ENCODE measurements at places on chromosomes 2 and 18.

- DNase-seq = no peak
These were observed 110.0 kb downstream of the TRIB2 start for GRCh38 chr2:12826781-12827180.

DNA sequence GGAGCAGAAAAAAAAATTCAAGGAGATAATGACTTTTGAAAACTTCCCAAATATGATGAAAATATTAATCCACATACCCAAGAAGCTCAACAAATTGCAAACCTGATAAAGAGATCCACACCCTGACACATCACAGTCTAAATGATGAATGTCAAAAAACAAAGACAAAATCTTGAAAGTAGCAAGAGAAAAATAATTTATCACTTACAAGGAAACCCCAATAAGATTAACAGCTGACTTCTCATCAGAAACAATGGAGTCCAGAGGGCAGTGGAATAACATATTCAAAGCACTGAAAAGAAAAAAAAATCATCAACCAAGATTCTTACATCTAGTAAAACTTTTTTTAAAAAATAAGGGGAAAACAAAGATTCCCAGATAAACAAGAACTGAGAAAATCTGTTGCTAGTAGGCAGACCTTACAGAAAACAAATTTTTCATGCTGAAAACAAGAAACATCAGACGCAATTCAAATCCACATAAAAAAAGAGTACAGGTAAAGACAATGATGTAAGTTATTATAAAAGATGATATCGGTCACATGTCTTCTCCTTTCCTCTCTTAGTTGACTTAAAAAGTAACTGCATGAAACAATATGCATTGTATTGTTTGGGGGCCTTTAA, 21.3 kb downstream of the SLC66A2 start:
- peak; percentile 43 for DNase-seq

GRCh38 chr2:98346311-98347236, at the start of gene CNGA3:
TSS of gene CNGA3 (plus strand) at chr2:98346456. CDS start at chr2:98369976, 23,520 bp downstream.
- DNase-seq = no peak

- no peak for DNase-seq
These were observed 168.6 kb downstream of the INHBB start for GRCh38 chr2:120514521-120514920.

DNA sequence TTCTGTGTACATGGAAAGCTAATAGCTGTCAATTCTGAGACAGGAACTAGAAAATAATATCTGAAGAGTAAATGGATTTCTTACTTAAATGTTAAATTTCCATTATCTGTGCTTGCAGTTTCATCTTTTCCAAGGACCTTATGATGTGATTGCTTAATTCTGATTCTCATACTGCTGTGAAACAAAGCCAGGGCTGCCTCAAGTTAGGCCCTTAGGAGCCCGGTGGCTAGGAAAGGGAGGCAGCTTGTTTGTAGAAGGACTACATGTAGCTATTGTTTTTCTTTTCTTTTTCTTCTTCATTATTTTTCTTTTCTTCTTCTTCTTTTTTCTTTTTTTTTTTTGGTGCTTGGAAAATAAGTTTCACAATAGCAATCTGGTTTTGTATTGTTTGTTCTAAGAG, 50.5 kb downstream of the XRCC5 start:
- no peak for DNase-seq

GRCh38 chr2:37839991-37840390, 85.1 kb upstream of the RMDN2 start:
- DNase-seq = no peak

DNA sequence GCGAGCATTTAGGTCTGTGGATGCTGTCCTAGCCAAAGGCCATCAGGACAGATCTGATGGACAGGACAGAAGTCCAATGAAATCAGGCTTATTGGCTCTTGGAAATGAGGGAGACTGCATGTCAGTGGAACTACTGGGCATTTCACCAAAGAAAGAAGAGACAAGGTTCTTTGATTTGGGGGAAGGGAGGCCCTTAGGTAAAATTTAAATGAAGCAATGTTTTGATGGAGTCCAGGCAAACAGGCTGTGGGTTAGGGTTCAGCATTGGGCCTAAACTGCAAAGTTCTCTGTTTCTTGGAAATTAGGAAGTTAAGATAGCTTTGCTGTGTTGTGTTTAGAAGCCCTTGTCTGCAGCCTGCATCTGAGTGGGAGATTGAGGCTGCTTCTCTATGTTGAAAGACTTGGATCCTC, 31.6 kb upstream of the RNF149 start:
- no peak for DNase-seq

GRCh38 chr2:187577310-187577709, 23.1 kb upstream of the TFPI start:
- DNase-seq = no peak

DNA sequence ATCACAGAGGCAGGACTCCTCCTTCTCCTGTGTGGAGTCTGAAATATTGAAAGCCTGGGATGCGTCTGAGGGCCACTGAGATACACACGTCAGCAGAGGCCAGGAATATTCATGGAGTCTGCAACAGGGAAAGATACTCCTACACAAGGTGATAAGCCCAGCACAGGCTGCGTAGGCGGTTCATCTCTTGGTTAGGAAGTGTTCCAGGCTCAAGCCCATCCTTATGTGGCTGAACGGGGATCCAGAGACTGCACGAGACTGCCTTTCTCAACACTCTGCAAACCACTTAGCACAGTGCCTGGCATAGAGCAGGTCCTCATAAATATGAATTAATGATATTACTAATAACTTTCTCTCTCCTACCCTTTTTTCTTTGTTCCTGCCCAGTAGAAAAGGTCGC, 29.2 kb upstream of the AGPS start:
- no peak for DNase-seq

- no peak for DNase-seq
These were observed 37.0 kb downstream of the STAT4 start for GRCh38 chr2:191113761-191114160.

DNA sequence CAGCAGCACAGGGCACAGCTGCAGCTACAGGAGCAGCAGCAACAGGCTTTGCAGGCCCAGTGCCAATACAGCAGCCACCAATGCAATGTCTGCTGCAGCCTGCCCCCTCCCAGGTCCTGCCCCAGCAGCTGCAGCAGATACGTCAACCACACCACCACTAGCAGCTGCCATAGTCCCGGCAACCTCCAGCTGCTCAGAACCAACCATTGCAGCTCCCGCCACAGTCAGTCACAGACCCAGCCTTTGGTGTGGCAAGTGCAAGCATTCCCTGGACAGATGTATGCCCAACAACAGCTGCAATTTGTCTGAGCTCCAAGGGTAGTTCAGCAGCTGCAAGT, 53.3 kb upstream of the TUBA3E start:
- no peak for DNase-seq

DNA sequence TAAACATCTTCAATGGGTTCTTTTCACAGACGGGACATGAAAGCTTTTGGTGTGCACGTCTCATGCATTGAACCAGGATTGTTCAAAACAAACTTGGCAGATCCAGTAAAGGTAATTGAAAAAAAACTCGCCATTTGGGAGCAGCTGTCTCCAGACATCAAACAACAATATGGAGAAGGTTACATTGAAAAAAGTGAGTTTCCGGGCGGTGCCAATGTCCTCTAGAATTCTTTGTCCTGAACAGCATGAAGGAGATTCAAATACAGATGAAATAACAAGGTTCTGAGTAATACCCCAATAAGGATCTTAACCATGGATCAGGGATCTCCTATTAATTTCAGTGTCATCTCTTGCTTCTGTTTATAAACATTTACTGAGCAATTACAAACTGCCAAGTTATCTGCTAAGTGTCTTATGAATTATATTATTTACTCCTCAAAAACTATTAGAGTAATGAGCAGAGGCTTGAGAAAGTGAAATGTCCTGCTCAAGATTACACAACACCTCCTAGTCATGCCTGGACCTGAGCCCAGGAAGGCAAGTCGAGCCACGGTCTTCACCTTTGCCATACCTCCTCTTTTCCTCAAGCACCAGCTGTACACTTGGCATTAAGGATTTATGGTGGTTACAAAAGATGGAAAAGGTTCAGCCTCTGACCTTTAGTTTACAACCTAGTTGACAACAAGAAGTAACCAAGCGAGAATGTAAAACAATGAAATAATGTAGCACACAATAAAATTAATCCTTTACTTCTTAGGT, 22.6 kb downstream of the DHRS9 start:
- peak; percentile 99 for DNase-seq

DNA sequence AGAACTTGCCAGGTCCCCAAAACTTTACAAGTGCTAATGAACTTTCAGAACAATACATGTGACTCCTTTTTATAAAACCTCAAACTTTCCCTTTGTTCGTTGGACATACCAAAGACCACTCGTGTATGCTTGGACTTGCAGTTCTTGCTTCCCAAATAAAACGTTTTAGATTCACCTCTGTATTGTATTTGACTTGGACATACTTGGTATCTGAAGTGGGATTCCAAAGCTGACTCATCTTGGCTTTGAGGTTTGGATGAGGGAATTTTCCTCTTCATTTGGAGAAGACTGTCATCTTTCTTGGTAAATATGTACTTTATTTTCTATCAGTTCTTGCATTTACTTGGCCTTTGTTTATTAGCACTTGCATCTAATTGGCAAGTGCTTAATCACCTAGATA, 8.0 kb upstream of the CYB5A start:
- peak; percentile 77 for DNase-seq

GRCh38 chr2:151422917-151423439, 13.3 kb downstream of the RIF1 start:
- no peak for DNase-seq

GRCh38 chr2:36360063-36360462, 4.5 kb downstream of the CRIM1 start:
- DNase-seq = no peak

DNA sequence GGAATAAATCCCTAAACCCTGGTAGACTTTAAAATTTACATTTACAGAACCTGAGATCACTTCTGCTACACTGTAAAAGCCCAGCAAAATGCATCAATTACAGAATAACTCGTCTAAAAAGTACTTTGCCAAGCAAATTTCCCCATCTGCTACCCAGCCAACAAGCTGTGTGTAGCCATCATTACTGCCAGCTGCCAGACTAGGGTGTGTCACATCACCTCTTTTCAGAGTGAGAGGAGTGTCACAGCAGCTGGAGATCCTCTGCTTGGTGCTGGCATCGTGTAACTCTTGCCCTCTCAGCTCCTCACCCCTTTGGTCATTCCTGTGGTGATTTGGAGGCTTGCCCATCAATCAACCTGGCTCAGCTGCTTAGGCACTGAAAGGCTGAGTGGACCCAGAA, 340.4 kb upstream of the MMADHC start:
- no peak for DNase-seq

DNA sequence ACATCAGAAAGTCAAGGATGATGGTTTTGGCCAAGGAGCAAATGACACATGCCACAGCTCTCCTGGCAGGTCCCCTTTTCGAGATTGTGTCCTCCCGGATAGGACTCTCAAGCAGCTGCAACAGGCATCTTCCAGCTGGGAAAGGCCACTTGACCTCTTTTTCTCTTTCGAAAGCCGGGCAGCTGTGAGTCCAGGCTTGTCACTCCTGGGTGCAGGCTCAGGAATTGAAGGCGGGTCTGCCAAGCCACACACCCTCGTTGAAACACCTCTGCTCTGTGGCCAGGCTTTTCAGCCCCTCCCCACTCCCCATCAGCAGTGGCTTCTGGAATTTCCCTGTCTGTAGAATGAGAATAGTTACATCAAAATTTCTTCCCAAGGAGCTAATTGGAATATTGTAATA, 98.0 kb downstream of the CCDC138 start:
- DNase-seq = no peak

- no peak for DNase-seq
These were observed 181.0 kb downstream of the AFF3 start for GRCh38 chr2:99961196-99961913.

- DNase-seq = no peak
These were observed 28.4 kb downstream of the ACYP2 start for GRCh38 chr2:54143780-54144179.

- DNase-seq = no peak
These were observed 89.6 kb downstream of the MAP4K4 start for GRCh38 chr2:101787097-101787496.

DNA sequence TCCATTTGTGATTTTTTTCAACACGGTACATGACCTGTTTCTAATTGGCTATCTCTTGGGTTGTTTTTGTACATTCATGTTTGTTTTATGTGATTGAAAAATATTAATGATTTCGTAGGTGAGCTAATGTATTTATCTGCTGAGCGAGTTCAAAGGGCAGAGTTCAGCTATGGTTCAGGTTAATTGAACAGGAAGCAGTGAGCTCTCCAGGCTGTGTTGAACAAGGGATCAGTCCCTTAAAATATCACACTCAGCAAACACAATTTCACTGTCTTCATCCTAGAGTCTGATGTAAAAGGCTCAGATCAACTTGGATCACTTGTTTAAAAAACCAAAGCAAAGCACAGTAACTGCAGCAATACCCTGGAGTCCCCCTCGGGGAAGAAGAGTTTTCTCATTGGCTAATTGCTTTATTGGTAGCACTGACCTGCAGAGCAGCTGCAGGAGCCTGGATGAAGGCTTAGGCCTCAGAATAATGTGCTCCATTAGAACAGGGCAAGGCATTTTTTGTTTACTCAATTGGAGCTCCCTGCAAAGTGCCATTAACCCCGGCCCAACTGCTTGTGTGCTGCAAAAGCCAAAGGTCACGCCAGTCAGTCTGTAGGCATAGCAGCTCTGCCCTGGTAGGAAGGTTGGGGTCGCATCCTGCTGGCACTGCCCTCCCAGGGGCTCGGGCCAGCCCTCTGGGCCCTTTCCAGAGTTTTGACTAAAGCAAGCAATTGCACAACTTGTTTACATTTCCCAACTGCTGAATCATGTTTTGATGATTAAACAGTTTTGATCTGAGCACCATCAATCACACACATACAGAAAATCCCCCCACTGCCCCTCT, 10.5 kb downstream of the ONECUT2 start:
- no peak for DNase-seq

DNA sequence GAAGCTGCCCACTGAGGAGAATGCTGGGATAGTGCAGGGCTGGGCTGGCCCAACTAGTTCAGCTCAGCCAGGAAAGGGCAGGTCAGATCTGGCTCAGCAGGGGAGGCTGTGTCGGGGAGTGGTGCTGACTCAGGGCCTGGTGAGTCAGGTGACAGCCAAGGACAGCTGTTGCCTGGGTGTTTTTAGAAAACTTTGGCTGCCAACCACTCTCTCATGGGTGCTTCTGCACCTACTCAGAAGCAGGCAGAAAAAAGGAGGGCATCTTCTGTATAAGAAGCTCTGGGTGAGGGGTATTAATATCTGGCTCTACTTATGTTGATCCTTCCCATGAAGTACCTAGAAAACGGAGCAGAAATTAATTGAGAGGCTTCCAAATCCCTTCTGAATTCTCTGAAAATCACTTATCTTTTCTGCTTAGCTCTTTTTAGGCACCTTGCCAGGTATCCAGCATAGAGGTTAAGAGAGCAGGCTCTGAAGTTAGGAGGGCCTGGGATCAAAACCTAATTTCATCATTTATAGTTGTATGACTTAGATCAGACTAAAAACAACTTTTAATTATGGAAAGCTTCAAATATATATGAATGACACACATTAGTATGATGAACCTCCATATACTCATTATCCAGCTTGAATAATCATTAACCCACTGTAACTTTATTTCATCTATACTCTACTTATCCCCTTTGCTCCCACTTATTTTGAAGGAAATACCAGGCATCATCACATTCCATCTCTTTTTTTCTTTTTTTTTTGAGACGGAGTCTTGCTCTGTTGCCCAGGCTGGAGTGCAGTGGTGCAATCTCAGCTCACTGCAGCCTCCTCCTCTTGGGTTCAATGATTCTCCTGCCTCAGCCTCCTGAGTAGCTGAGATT, 15.5 kb upstream of the RAB10 start:
- peak; percentile 95 for DNase-seq

Measured in renal cortical epithelial cell (primary cell).